GM23248 (cell line): ENCODE measurements at places on chromosomes 16 and 17. TPM values are rescaled to one million over a fixed set of nuclear protein-coding genes. Genes with fewer than 3 reads are reported as not detected.

- H3K4me1 ChIP-seq: peaks cover 74% of the 10 kb centered on the region
- peak overlapping the region; percentile 54 for H3K4me3 ChIP-seq
- DNase-seq: peak; percentile 98
- H3K27ac ChIP-seq: peak overlapping the region; percentile 100
- H3K36me3 ChIP-seq: no peaks in the 10 kb centered on the region
- no peaks in the 10 kb centered on the region for H3K27me3 ChIP-seq
These were observed 13.1 kb downstream of the CCR7 start for GRCh38 chr17:40551879-40552768.

DNA sequence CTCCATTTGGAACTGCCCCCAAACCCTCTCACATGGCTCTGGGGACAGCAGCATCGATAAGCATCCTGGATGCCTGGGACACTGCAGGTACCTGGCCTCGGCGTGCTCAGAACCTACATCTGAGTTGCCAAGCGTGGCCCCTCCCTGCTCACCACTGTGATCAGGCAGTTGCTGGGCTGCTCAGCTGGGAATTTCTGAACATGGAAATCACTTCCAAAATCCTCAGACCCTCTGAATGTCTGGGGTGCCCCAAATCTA lies 6.3 kb downstream of the CDH5 start:
- no peak overlapping the region for H3K4me3 ChIP-seq
- H3K27me3 ChIP-seq: peaks cover 5% of the 10 kb centered on the region
- H3K27ac ChIP-seq: no peak overlapping the region
- DNase-seq: no peak

GRCh38 chr16:51120730-51121347 lies 30.2 kb downstream of the SALL1 start:
- H3K27ac ChIP-seq: no peak overlapping the region
- no peak overlapping the region for H3K4me3 ChIP-seq
- no peaks in the 10 kb centered on the region for H3K27me3 ChIP-seq
- no peaks in the 10 kb centered on the region for H3K36me3 ChIP-seq

DNA sequence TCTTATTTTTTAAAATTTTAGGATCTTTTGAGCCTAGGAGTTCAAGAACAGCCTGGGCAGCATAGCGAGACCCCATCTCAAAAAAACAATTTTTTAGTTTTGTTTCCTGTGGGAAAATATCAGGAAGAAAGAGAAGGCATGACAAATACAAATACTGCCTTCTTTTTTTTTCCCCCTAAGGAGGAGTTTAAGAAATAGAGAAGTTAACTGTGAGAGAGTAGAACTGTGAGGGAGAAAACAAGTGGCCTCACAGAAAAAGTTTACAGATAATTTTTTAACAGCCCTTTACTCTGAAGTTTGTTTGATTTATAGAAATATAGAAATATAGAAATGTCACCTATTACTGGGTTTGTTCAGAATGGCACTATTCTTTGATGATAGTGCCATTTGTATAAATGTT lies 21.1 kb downstream of the TTYH2 start:
- DNase-seq: no peak
- H3K4me1 ChIP-seq: no peaks in the 10 kb centered on the region
- H3K4me3 ChIP-seq: no peak overlapping the region
- no peak overlapping the region for H3K27ac ChIP-seq
- H3K36me3 ChIP-seq: no peaks in the 10 kb centered on the region

- H3K27ac ChIP-seq: peak overlapping the region; percentile 68
- DNase-seq: peak; percentile 85
- H3K4me1 ChIP-seq: peaks cover 40% of the 10 kb centered on the region
- no peaks in the 10 kb centered on the region for H3K27me3 ChIP-seq
- no peaks in the 10 kb centered on the region for H3K36me3 ChIP-seq
These were observed 180.9 kb downstream of the HS3ST3A1 start for GRCh38 chr17:13420878-13421277.

DNA sequence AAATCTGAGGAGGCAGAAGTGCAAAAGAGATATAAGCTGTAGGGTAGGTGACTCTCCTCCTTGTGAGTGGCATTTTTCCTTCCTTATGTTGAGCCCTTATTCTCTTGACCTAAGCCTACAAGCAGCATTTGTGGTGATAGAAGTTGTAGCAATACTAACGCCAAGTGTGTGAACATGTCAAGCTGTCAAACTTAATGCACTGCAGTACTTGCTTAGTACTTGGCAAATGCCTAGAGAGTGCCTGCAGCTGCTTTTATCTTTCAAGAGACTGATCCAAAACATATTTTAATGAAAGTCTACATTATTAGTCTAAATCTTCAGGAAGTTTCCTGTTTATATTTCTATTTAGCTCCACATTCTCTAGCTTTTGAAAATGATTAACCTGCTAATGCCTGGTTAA lies 83.2 kb downstream of the CNTNAP4 start:
- H3K4me3 ChIP-seq: no peak overlapping the region
- H3K27ac ChIP-seq: no peak overlapping the region
- no peaks in the 10 kb centered on the region for H3K4me1 ChIP-seq
- no peaks in the 10 kb centered on the region for H3K27me3 ChIP-seq

- peaks cover 11% of the 10 kb centered on the region for H3K4me1 ChIP-seq
- H3K27me3 ChIP-seq: no peaks in the 10 kb centered on the region
- DNase-seq: no peak
- H3K36me3 ChIP-seq: no peaks in the 10 kb centered on the region
These were observed 90.3 kb downstream of the SNX29 start for GRCh38 chr16:12066823-12067222.

DNA sequence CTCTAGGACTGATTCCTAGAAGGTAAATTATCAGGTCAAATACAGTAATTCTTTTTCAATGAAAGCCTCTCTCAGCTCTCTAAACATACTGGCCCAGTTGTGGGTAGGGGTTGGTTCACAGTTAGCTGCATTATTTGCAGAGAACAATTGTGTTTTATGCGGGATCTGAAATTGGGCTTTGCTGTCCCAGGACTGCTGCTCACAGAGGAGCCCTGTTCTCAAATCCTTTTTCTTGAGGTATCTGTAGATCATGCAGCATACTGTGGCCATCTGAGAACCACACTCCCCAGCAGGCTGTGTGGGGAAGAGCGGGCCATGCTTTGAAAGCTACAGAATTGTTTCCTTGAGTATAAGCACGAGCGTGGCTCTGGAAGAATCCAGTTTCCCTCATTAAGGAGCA lies 17.5 kb downstream of the MTHFSD start:
- H3K36me3 ChIP-seq: peaks cover 24% of the 10 kb centered on the region; the same call in 1 of the 2 replicates
- DNase-seq: no peak
- H3K27me3 ChIP-seq: no peaks in the 10 kb centered on the region
- no peaks in the 10 kb centered on the region for H3K4me1 ChIP-seq

DNA sequence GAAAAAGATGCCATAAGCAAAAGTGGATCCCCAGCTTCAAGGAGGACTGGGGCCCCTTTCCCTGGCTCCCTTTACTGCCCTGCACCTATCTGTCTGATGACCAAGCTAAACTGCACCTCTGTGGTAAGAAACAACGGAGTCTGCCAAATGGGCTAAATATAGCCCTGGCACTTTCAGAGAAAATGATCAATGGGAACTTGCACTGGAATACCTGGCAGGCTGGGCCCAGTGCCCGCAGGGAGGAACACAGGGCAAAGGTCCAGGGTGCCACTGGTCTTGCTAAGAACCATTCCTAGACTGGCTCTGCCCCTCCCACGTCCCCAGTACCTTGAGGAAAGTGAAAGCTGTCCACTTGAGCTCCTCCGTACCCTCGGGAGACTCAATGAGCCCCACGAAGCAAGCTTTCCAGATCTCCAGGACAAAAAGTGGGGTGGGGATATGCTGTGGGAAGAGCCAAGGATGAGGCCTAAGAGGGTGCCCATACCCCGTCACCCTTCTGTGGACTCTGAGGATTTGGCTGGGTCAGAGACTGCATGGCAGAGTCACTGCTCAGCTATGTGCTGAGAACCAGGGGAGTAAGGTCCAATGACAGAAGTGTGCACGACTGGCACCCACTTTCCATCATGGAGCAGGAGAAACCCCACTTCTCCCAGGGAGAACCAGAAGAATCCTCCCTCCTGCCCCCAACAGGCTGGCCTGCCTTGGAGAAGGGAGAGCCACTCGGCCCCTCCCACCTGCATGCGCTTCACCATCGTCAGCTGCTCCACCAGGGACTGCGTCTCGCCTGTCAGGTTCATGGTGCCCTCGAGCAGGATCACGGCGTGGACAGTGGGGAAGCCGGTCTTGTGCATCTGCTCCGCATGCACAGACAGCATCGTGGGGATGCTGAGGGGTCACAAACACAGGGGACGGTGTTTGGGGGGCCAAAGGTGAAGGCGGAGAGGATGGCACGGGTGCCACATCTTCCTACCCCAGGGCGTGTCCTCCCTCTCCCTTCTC lies 17.4 kb downstream of the CSF3 start:
- H3K36me3 ChIP-seq: no peaks in the 10 kb centered on the region; the same call in 1 of the 2 replicates
- no peaks in the 10 kb centered on the region for H3K27me3 ChIP-seq
- DNase-seq: no peak

- H3K27ac ChIP-seq: peak overlapping the region; percentile 92
- peak; percentile 95 for DNase-seq
- no peaks in the 10 kb centered on the region for H3K27me3 ChIP-seq
These were observed 98.4 kb upstream of the GSE1 start for GRCh38 chr16:85514598-85515318.

- DNase-seq: peak; percentile 56
- H3K36me3 ChIP-seq: peaks cover 7% of the 10 kb centered on the region; the same call in 1 of the 2 replicates
- H3K27me3 ChIP-seq: no peaks in the 10 kb centered on the region
- H3K27ac ChIP-seq: peak overlapping the region; percentile 96
These were observed 1.7 kb upstream of the MRPL12 start for GRCh38 chr17:81701288-81702071.

DNA sequence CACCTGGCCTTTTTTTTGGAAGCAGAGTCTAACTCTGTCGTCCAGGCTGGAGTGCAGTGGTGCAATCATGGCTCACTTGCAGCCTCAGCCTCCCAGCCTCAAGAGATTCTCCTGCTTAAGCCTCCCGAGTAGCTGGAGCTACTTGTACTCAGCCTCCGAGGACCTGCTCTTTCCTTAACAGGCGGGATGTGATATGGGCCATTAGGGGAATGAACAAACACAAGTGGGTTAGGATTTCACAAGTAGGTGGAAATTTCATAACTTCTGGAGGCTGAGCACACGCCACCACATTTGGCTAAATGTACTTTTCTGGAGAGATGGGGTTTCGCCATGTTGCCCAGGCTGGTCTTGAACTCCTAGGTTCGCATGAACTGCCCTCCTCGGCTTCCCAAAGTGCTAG lies 4.1 kb downstream of the PAM16 start:
- no peak overlapping the region for H3K4me3 ChIP-seq
- DNase-seq: peak; percentile 37
- H3K4me1 ChIP-seq: peaks cover 13% of the 10 kb centered on the region
- no peaks in the 10 kb centered on the region for H3K27me3 ChIP-seq
- H3K36me3 ChIP-seq: no peaks in the 10 kb centered on the region

GRCh38 chr17:34624767-34625383 lies 45.5 kb downstream of the TMEM132E start:
- no peak overlapping the region for H3K27ac ChIP-seq
- H3K27me3 ChIP-seq: no peaks in the 10 kb centered on the region; the same call in 1 of the 2 replicates
- no peak for DNase-seq
- no peaks in the 10 kb centered on the region for H3K4me1 ChIP-seq
- no peaks in the 10 kb centered on the region for H3K36me3 ChIP-seq

GRCh38 chr17:65664266-65664665 lies 102.8 kb upstream of the AXIN2 start:
- no peak overlapping the region for H3K4me3 ChIP-seq
- peaks cover 21% of the 10 kb centered on the region for H3K4me1 ChIP-seq
- peak; percentile 41 for DNase-seq

GRCh38 chr17:38719289-38719942 lies 10.7 kb upstream of the CISD3 start:
- no peaks in the 10 kb centered on the region for H3K4me1 ChIP-seq
- no peak overlapping the region for H3K4me3 ChIP-seq
- H3K27ac ChIP-seq: no peak overlapping the region
- no peaks in the 10 kb centered on the region for H3K27me3 ChIP-seq

DNA sequence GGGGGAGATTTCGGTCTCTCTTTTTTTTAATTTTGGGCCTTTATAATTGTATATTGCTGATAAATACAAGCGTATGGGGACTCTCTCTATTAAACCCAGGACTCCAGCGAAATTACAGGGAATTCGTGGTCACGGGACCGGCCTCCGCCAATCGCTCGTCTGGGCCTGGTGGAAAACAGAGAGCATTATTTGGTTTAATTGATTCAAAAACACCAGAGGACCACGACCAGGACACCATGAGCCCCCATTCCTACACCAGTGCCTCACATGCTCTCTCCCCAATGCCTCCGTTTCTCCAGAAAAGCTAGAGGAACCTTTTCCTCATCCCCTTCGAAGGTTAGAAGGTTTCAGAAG lies at the start of gene HOXB2:
Gene HOXB2 (minus strand): TSS at position 88 of the 354 bp plus-strand sequence. CDS start 198 bp downstream, outside the sequence.
- H3K27me3 ChIP-seq: no peaks in the 10 kb centered on the region
- H3K27ac ChIP-seq: peak within 1 kb of the TSS; percentile 96
- peak; percentile 82 for DNase-seq
- H3K36me3 ChIP-seq: no peaks in the 10 kb centered on the region; the same call in 1 of the 2 replicates

DNA sequence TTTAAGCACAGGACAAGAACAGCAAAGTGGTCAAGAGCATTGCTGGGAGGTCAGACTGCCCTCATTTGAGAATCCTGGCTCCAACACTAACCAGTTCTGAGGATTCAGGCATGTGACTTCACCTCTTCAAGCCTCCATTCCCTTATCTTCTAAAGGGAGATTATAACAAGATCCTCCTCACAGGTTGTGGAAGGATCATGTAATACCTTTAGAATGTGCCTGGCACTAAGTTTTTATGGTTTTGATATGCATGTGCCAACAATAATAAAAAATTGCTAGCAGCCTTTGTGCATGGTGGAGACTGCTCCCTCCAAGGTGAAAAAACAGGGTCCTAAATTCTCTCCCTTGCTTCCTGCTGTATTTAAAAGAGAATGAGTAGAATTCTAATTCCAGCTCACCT lies 36.0 kb upstream of the ADAMTS18 start:
- H3K36me3 ChIP-seq: no peaks in the 10 kb centered on the region
- H3K4me3 ChIP-seq: no peak overlapping the region
- no peaks in the 10 kb centered on the region for H3K27me3 ChIP-seq
- no peak overlapping the region for H3K27ac ChIP-seq
- DNase-seq: no peak
- no peaks in the 10 kb centered on the region for H3K4me1 ChIP-seq

DNA sequence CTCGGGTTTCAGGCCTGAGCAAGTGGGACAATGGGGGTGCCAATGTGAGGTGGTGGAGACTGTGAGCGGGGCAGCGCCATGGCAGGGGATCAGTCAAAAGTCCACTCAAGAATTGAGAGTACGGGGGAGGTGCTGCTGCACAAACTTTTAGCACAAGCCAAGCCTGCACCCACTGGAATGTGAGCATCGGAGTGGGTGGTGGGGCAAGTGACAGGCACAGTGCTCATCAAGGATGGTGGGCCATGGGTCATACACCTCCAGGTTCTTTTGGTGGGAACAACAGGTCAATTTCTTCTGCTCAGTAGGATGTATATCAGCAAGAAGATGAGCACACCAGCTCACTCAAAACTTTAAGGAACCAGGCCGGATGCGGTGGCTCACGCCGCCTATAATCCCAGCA lies 32.4 kb upstream of the PEMT start:
- no peak overlapping the region for H3K27ac ChIP-seq
- no peaks in the 10 kb centered on the region for H3K4me1 ChIP-seq
- no peaks in the 10 kb centered on the region; the same call in 1 of the 2 replicates for H3K27me3 ChIP-seq
- H3K4me3 ChIP-seq: no peak overlapping the region
- no peak for DNase-seq

Gene CLEC10A
- not detected in 2 replicates for total RNA-seq

Gene ARSG
- 2.8 and 9.1 TPM in 2 replicates for total RNA-seq

Gene KRTAP2-1
- total RNA-seq: not detected in 2 replicates

Gene PPY
- not detected in 2 replicates for total RNA-seq

Gene GUCY2D
- 0.22 and 0.89 TPM in 2 replicates for total RNA-seq

Gene MYOCD
- under 0.01 TPM in 2 replicates for total RNA-seq

Gene QPRT
- total RNA-seq: 0.32 TPM in 1 of 2 replicates, not detected in the other
